ENCODE measurements at places on chromosomes 1 and 21.
A peak's percentile ranks its signal among the peaks of the same experiment; 100 is the strongest.

GRCh38 chr1:32753532-32754316 lies 51.2 kb upstream of the SYNC start:
- DNase-seq = peak; percentile 55

GRCh38 chr1:172895761-172896160 lies 155.0 kb downstream of the TNFSF18 start:
- DNase-seq = no peak

DNA sequence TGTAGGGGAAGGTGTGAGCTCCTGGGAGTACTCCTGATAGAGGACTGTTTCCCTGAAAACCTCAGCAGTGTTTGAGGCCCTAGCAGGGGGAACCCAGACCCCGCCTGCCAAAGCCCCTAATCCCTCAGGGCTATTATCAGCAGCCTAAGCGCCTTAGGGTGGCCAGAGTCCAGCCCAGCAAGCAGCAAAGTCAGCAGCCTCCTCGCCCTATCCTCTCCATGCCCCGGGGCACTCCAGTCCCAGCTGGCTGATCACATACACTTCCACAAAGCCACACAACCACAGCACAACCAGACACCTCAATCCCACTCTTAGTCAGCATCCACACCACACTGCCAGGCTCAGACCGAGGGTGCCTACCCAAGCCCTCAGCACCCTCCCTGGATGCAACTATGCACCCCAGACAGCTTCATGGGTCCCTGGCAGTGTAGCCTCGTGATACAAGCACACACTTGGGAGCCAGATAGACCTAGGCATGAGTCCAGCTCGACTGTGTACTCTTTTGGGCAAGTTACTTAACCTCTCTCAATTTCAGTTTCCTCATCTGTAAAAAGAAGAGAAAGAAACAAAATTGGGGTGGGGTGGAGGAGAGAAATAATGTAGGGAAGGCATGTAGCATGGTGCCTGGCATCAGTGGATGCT lies 7.1 kb downstream of the IGSF9 start:
- DNase-seq = no peak

- no peak for DNase-seq
These were observed 1.9 kb downstream of the TRMT13 start for GRCh38 chr1:100134872-100135271.

- DNase-seq = no peak
These were observed 1.2 kb upstream of the NEGR1 start for GRCh38 chr1:72283307-72284083.

DNA sequence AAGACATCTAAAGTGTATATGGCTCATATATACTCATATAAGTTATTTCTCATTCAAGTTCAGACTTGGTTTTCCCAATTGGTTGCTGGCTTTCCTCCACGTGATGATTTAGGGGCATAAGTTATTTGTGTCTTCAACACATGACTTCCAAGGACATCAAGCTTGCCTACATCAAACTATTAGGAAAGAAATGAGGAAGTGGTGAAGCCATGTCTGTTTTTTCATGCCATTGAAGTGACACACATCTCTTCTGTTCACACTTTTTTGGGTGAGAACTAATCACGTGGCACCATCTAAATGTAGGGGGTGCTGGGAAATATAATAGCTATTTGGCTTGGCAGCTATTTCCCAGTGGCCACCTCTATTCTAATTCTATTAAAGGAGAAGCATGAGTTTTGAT lies 282.1 kb downstream of the OMA1 start:
- DNase-seq = no peak

- no peak for DNase-seq
These were observed 7.8 kb upstream of the PTTG1IP start for GRCh38 chr21:44881198-44881872.

- DNase-seq = no peak
These were observed 31.1 kb downstream of the PROK1 start for GRCh38 chr1:110481968-110482623.

DNA sequence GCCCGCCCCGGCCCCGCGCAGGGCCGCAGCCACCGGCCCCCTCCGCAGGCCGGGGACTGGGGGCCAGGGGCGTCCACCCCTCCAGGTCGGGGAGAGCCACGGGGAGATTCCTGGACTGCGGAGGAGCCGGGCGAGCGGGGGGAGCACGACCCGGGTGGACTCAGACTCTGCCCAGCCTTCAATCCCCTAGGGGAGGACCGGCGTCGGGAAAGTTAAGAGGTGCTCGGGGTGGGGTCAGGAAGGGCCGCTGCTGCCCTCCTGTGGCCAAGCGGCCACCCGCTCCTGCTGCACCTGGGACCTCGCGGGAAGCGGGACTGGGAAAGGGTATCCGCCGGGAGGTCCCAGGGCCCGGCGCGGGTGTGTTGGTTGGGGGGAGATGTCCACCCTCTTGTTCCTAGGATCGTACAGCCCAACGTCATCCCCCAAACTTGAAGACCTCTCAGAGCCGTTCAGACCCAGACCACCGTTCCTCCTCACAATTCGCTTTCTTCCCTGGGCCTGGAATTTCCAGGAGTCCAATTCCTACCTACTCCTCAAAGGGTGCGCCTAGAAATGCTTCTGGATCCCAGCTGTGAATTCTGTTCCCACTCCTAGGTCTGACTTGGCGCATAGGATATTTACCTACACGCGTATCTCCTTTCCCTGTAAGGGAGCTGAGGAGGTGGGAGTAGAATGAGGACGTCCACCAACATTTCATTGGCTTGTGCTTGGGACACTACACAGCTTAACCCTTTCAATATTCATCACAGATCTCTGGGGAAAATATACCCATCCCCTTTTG lies 484 bp upstream of the RHOC start:
- DNase-seq = peak; percentile 55

- no peak for DNase-seq
These were observed 193.3 kb upstream of the SNX7 start for GRCh38 chr1:98468111-98468717.

DNA sequence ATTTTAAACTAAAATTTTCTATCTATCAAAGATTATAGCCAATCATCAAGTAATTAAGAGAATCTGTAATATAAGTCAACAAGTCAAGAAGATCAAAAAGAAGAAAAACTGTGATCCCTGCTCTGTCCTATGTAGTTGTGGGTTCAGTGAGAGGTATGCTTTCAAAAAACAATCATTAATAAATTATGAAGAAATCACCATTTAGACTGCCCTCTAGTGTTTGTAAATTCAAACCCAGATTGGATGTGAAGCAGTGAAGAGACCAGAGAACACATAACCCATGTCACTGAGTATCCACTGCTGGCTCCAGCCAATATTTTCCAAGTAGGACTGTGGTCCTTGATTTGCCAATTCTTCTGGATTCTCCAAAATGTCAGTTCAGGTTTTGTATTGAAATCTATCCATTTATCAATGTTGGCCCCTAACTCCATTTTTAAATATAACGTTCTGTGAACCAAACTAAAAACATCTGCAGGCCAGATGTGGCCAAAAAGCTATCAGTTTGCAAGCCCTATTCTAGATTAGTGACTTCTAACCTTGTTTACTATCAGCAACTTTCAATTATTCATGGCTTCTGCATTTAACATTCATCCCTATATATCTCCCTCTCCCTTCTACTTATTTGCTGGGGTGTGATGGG lies 467.5 kb upstream of the CXADR start:
- no peak for DNase-seq

GRCh38 chr1:209428241-209428921 lies 155.1 kb upstream of the CAMK1G start:
- no peak for DNase-seq

DNA sequence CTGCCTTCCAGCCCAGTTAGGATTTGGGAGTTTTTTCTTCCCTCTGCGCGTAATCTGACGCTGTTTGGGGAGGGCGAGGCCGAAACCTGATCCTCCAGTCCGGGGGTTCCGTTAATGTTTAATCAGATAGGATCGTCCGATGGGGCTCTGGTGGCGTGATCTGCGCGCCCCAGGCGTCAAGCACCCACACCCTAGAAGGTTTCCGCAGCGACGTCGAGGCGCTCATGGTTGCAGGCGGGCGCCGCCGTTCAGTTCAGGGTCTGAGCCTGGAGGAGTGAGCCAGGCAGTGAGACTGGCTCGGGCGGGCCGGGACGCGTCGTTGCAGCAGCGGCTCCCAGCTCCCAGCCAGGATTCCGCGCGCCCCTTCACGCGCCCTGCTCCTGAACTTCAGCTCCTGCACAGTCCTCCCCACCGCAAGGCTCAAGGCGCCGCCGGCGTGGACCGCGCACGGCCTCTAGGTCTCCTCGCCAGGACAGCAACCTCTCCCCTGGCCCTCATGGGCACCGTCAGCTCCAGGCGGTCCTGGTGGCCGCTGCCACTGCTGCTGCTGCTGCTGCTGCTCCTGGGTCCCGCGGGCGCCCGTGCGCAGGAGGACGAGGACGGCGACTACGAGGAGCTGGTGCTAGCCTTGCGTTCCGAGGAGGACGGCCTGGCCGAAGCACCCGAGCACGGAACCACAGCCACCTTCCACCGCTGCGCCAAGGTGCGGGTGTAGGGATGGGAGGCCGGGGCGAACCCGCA lies at the start of gene PCSK9:
PCSK9 (plus strand) TSS at position 207 of the 741 bp plus-strand sequence; CDS start at position 497, 290 bp downstream.
- DNase-seq = no peak

DNA sequence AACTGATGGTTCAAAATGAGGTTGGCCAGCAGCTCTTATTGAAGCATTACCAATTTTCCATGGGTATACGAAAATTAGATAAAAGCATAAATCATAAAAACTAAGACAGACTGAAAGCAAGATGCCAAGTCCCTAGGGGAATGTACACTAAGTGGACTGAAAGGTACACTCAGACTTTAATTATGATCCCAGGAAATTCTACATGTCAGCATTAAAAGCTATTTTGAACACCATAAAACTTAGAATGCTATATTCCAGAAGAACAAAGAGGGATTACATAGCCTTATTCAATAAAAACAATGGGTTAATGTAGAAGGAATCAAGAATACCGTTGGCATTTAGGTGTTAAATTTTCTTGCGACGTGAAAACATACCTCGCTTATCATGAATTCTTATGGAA lies 558.5 kb downstream of the LRRIQ3 start:
- no peak for DNase-seq

GRCh38 chr1:147837964-147838292 lies 64.7 kb upstream of the GJA8 start:
- DNase-seq = no peak

DNA sequence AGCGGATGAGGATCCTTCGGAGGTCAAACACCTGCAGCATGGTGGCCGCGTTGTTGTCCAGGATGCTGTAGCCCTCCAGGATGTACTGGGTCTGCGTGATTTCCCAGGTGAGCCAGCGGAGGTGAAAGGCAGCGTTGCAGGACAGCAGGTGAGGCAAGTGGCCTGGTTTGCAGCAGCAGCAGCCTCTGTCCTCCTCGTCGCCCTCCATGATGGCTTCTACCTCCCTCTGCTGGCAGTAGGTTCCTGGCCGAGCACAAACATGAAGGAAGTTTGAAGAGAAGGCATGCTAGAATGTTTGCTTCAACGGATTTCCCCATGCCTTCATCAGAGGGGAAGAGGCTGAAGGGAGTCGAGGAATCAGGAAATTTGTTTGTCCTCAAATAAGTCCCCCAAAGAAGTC lies 74.7 kb downstream of the NTPCR start:
- no peak for DNase-seq
